Nucleus accumbens (tissue), 56 donors: ENCODE measurements at places on chromosomes 5 and 9.

GRCh38 chr9:113888976-113889375 is 12.9 kb downstream of the ZNF618 start:
- DNase-seq: no peak

GRCh38 chr5:88691230-88691582 is 191.8 kb downstream of the MEF2C start:
- DNase-seq: no peak

DNA sequence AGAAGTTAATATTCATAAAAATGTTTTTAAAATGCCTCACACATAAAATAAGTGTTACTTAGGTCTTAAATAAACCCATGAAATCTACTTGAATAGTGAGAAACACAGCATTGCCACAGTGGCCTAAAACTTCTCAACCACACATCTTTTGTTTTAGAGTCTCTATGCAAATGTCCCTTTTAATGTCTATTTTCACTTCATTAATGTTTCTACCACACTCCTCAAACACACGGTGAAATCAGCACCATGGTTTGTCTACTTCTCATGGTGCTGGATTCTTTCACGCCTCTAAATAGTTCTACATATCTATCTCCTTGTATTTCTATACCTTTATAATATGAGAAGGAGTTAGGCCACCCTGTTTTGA is 111.2 kb downstream of the EDIL3 start:
- no peak for DNase-seq

DNA sequence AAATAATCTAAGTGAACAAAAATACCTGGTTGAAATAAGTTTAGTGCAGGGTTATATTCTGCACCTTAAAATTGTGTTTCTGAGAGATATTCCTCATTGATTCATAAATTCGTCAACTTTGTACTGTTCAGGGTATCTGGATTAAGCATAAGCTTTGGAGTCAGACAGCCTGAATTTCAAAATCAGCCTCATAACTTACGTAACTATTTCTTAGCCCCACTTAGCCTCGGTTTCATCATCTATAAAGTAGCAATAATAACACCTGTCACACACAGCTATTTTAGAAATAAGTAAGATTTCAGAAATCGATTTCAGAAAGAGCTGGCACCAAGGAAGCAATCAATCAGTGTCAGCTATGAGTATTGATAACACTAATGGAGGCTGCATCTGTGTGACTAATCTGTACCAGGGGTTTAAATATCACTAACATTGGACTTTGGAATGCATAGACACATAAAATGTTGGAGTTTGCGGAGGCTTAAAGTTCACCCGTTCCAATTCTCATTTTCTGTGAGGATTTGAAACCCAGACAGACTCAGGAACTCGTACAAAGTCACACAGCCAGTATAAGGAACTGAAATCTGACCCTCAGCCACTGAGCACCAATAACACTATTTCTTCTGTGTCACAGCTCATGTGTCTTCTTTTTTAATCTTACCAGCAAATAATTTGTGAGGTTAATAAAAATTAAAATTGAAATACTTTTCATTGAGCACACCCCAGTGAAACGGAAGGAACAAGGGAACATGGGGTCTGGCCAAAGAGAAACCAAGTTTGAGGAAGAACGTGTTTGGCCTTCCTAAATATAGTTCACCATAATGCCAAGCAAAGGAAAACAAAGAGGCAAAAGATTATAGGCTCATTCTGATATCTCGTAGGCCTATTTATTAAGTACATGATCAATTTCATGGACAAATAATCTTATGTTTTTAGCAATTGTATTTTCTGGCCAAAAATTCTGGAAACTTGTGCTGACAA is 194.4 kb upstream of the PTGER4 start:
- DNase-seq: no peak

- no peak for DNase-seq
These were observed 7.8 kb downstream of the AGPAT2 start for GRCh38 chr9:136679431-136679941.

DNA sequence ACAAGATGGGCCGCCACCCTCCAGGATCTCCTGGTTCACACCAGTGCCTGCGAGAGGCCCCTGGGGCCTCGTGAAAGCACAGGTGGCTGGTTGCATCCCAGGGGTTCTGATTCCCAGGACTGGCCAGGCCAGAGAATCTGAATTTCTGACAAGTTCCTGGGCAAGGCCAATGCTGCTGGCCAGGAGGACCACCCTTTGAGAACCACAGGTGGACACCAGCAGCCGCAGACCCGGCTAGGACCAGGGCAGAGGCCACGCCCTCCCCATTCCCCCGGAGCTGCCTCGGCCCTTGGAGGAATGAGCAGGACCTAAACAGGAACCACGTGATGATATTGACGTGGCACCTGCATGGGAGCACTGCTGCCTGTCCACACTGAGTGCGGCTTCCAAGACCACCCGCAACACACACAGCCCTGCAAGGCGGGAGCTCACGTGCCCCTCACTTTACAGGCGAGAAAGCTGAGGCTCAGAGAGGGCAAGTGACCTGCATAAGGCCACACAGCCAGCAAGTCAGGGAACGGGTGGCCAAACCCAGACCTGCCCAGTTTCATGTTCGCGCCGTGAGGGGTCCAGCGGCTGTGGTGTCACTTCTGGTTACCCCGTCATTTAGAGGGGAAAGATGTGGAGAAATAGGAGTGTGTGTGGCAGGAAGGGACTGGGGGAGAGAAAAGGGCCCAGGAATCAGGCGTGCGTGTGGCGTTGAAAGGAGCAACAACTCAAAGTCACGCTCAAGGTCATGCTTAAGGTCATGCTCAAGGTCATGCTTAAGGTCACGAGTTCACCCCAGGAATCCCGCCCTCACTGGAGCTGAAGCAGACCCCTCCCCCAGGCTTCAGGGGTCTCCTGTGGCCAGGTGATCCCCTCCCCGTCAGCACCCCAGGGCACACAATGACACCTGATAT is 105.9 kb upstream of the IER5L start:
- no peak for DNase-seq
